Kidney epithelial cell (primary cell): ENCODE measurements at places on chromosomes 16 and 17.

- no peak for DNase-seq
Measured at GRCh38 chr17:39541652-39542051, 66.1 kb downstream of the NEUROD2 start.

DNA sequence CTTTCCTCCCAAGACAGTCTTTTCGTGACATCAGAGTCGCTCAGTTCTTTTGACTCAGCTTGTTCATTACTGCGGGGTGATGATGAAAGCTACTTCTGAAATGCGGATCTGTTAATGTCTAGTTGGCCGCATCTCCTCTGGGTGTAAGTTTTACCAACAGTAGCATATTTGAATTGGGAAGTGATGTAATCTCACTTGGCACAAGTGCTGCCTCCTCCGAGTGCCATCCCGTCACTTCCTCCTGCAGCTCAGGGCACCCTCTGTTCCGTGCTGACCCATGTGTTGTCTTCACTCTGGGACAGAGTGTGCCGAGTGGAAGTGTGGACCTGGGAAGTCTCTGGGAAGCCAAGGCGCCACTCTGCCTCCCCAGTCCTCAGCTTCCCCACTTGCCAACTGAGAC is 8.9 kb downstream of the ADAD2 start:
- no peak for DNase-seq

DNA sequence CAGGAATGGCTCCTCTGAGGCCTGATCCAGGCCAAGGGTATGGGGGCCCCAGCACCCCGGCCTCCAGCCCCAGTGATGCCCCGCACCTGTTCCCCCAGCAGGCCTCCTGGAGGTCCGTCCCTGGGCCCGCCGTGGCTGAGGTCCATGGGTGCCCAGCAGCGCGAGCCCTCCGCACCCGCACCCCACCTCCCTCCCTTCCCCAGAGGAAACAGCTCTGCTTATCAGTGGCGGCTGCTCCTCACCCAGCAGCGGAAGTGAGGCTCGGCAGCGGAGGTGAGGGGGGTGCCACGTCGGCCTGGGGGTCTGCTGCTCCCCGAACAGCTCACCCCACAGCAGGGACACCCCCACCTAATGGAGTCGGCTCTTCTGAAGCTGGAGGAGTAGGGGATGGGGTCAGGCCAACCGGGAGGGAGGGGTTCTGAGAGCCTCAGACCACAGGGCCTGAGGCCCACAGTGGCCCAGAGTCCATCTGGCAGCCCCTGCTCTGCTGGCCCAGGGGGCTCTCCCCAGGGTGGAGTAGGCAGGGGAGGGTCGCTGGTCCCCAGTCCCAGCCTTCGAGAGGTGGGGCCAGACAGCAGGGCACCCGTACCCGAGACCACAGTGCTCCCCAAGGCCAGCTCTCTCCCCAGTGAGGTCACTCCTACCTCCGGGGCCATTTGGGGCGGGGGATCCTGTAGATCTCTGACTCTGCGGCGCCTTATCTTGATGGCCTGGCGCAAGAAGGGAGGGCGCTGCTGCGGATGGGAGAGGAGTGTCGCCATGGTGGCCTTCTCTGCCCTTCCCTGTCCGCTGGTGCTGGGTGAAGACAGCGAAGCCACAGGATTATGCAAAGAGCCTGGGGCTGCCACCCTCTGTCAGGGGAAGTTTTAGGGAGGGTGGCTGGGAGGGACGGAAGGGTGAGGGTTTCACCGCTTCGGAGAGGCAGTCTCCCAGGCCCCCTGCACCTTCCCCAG is at the start of gene UNC13D:
TSS of gene UNC13D (minus strand) at position 828 of the 953 bp plus-strand sequence. CDS start at position 761, 67 bp downstream.
- DNase-seq: no peak

DNA sequence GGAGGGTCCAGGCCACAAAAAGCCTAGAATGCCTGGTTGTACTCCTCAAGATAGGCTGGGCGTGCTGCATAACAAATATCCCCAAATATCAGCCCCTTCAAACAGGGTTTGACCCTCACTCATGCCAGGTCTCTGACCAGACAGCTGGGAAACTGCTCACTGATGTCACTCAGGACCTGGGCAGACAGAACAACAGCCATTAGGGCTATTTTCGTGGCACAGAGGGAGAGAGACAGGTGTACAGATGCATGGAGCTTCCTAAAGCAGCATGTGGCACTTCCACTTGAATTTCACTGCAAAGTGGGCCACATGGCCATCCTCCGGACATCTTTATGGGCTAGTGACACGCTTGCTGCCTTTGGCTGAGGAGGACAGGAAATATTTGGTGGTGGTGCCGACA is 73.1 kb downstream of the SREBF1 start:
- no peak for DNase-seq

GRCh38 chr17:4607773-4608187 is 23.5 kb downstream of the SMTNL2 start:
- DNase-seq: no peak

DNA sequence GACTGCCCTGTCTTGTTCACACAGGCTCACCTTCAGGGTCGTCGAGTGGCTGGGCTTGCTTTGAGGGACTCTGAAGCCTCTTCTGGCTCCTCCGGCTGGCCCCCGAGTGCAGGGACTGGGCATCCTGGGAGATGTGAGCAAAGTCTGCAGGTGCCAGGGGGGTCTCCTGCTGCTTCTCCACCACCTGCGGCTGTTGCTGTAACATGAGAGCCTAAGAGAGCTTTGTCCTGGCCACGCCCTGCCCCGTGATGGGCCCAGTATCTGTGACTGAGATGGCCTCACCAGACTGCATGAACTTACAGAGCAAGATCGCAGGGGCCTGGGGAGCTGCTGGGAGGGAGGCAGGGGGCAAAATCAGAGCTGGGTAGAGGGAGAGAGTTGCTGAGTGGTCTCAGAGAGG is 12.5 kb downstream of the ERN2 start:
- DNase-seq: no peak

DNA sequence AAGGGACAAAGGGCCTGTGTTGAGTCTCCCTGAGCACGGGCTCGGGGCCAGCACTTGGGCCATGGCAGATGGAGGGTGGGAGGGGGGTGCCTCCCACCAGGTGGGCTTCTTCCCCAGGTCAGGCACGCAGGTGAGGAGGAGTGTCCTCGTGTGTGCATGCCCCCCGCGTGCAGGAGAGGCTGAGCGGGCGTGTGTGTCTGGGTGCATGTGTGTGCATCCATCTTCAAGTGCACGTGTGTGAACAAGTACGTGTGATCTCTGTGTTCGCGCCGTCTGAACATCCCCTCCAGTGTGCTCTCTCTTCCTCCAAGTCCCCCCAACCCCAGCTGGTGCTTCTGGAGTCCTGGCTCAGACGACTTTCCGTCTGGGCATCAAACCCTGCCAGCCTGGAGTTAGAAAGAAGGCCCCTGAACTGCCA is 2.7 kb upstream of the ZG16B start:
- DNase-seq: no peak

- no peak for DNase-seq
Measured at GRCh38 chr17:32335046-32335445, 6.9 kb downstream of the C17orf75 start.

DNA sequence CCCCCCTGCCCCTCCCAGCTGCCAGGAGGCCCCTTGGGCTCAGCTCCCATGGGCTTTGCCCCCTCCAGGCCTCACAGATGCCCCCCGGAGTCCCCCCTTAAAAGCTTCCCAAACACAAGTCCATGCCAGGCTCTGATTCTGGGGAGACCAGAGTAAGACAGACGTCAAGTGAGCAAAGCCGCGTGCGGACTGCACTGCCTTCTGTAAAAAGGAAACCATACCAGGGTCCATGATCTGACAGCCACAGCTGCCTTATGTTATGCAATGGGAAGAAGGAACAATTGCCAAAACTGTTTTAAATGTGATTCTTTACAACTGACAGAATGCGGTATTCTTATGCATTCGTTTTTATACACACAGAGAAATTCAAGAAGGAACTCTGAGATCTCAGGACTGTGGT is 17.9 kb upstream of the HEXD start:
- no peak for DNase-seq

DNA sequence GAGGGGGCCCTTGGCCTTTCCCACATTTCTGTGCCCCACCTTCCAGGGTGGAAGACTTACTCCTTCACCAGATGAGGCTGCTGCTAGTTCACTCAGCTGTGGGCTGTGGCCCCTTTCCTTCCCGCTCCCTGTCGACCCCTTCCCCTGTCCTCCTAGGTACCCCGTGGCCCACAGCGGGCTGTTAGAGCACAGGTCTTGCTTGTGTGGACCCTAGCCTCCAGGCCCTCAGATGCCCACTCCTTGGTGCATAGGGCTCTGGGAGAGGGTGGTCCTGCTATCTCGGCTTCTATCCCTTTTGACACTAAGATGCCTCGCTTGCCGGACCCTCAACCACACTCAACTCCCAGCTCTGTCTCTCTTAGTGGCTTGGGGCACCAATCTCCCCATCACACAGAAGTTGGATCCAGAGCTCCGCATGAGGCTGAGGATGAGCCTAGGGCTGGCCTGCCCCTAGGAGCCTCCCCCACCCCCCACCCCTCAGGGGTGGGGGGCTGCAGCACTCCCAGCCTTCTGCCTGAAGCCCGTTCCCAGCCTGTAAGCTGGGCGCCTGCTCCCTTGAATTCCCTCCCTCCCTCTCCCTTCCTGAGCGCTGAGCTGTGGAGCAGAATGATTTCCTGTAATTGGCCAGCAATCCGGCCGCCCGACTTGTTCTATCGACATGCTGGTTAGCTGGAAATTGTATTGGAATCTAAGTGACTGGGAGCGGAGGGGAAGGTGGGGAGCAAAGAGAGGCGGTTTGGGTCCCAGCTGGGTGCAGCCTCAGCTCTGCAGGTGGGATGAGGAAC is 30.9 kb downstream of the DCAKD start:
- peak; percentile 19 for DNase-seq

- no peak for DNase-seq
Measured at GRCh38 chr16:68444056-68444657, 4.2 kb downstream of the SMPD3 start.

DNA sequence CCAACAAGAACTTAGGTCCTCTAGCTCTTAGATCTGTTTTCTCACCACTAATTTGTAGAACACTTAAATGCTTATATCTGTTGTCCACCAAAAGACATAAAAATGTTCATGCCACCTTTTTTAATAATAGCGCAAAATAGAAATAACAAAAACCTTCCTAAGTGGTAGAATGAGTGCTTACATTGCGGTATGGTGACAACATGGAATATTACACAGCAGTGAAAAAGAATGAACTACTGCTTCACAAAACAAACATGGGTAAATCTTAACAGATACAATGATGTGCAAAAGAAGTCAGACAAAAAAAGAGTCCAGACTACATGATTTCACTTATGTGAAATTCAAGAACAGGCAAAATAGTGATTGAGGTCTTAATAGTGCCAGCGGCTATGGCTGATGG is 351.1 kb downstream of the CA10 start:
- no peak for DNase-seq

- no peak for DNase-seq
Measured at GRCh38 chr17:72351884-72352346, 231.1 kb downstream of the SOX9 start.

GRCh38 chr17:34174496-34174895 is 80.6 kb upstream of the CCL2 start:
- DNase-seq: no peak

DNA sequence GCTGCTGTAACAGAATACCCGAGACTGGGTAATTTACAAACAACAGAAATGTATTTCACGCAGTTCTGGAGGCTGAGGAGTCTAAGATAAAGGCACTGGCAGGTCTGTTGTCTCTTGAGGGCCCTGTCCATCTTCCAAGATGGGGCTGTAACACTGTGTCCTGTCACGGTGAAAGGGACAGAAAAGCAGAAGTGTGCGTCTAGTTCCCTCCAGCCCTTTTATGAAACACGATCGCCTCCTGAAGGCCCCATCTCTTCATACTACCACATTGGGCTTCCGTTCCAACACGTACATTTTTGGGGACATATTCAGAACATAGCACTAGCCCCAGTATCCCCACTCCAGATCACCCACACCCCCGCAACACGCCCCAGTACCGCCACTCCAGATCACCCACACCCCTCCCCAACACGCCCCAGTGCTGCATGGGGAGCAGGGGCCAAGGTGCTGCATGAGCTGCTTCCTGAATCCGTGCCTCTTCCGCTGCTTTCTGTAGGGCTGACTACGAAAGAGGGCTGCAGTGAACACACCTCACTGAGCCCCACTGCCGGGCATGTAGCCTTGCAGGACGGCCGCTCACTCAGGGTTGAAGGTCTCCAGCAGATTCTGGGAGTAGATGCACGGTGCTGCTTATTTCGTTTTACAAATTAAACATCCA is 91.9 kb downstream of the RPTOR start:
- DNase-seq: no peak

DNA sequence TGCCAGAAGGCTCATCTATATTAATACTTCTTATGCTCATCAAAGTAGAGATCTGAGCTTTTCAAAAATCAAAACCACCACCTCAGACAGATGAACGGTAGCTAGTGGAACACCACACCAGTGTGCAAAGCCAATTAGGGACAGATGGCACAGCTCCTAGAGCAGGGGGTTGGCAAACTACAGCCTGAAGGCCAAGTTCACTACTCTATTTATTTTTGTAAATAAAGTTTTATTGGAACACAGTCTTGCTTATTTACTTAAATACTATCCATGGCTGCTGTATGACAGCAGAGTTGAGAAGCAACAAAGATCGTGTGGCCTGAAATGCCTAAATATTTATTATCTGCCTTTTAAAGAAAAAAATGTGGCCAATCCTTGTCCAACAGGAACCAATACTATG is 56.8 kb downstream of the AMFR start:
- DNase-seq: no peak

GRCh38 chr16:65546353-65546791 is 424.5 kb upstream of the CDH11 start:
- DNase-seq: no peak
